Activated CD4-positive, alpha-beta T cell treated with anti-CD3 and anti-CD28 coated beads, Interleukin-2, amount 50 U/mL, for 1 hour (primary cell): ENCODE measurements at places on chromosomes 1 and 21.
A peak's percentile ranks its signal among the peaks of the same experiment; 100 is the strongest.

GRCh38 chr21:33020558-33021100 lies 5.1 kb upstream of the OLIG2 start:
- DNase-seq, result no peak

- no peak for DNase-seq
Measured at GRCh38 chr1:190277107-190277506, 200.6 kb downstream of the BRINP3 start.

GRCh38 chr1:2554621-2555387 lies 1.4 kb upstream of the TNFRSF14 start:
- peak; percentile 54 for DNase-seq

DNA sequence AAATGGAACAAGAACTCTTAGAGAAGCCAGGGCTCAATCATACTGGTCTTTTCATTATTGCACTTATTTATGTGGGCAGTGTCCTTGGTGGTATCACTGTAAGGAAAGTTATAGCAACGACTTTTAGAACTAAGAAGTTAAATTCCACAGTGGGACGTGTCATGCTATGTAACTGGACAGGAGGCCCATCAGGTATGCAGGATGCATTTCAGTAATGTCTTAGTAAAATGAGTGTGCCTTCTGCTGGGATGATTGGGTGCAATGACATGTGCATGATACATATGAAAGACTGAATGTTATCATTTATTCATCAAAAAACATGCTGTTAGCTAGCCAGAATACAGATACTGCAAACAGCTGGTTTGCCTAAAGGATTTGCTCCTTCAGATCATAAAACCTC lies 6.9 kb upstream of the ATP1B1 start:
- no peak for DNase-seq

GRCh38 chr1:68116643-68117235 lies 66.3 kb upstream of the DIRAS3 start:
- peak; percentile 37 for DNase-seq

DNA sequence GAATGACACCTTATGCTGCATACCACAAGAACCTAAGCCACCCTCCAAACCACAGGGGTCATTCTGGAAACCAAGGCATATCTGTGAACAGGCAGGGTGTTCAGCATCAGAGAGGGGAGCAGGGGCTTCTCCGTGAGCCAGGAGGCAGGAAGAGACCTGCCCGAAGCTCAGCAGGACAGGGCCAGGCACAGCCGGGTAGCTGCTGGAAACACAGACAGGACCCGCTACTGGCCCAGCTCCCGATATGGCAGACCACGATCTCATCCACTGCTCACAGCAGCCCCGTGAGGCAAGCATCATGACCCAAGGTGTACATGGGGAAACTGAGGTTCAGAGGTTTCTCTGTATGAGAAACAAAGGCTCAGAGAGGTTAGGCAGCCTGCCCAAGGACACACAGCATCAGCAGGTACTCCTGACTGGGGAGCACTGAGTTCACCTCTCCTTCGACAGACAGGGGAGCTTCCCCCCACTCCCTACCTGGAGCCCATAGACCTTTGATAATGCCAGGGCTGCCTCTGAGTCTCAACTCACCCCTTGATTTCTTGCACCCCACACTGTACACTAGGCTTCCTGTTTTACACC lies 317.7 kb downstream of the MATN1 start:
- DNase-seq, result no peak

GRCh38 chr1:205245096-205245495 lies 17.4 kb downstream of the TMCC2 start:
- no peak for DNase-seq

GRCh38 chr1:236957235-236957634 lies 47.0 kb downstream of the MT1HL1 start:
- DNase-seq, result no peak

GRCh38 chr1:102472520-102472919 lies 475.8 kb upstream of the OLFM3 start:
- no peak for DNase-seq

DNA sequence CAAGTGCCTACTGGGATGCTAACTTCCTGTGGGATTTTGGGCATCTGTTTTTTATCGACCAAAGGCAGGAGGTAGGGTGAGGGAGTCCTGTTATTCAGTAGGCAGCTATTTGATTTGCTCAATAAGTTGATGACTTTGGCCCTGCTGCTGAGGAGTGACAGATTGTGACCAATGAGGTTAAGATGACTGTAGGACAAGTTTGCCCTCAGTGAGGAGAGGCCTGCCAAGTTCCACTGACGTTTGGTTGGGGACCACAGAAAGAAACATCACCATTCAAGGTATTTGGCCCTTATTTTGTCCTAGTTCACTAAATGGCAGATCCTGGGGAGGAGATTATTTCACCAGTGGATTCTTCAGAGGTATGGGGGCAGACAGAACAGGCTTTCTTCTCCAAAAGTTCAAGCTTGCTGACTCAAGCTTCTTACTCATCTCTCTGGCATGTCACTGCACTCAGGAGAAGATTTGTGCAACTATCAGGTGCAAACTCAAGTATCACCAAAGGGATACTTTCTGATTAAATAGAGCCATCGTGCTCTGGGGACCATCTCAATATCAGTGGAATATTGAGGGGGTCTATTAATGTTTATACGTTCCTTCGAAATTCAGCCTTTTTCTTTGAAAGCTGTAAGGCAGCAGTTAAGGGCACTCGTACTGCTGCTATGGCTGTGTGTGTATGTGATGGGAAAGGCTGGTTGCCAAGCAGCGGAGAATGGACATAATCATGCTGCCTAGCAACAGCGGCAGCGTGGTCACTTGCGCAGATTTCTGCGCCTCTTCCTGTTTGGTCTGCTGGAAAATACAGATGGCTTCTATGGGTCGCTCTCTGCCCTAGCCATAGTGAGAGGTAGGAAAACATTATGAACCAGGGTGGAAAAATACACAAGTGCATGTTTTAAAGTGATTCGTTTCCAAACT lies 78.7 kb downstream of the PBX1 start:
- DNase-seq, result no peak

GRCh38 chr1:1291548-1292441 lies 11.6 kb downstream of the SCNN1D start:
- peak; percentile 70 for DNase-seq

DNA sequence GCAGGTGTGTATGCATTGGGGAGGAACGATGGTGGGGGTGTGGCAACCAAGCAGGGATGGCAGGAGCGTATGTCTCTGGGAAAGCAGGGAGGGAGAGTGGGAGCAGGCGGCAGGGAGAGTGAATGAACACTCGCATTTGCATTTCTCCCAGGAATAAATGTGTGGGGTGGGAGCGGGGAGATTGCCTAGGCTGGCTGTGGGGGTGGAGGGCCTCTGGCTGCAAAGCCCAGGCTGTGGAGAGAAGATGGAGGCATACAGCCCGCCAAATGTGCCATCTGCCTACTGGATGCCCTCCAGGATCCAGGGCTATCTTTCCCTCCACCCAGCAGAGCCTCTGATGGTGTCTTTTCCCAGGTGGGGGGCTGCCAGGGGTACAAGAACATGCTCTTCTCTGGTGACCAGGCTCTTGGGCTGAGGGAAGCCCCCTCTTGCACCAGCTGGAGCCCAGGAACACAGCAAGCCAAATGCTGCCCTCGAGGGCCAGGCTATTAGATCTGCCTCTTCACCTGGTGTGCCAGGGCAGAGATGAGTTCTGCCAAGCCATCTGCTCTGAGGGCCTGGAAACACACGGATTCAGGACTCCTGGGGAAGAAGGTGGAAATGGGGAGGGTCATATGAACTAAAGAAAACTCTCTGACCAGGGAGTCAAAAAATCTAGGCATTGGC lies 1.7 kb upstream of the OPTC start:
- DNase-seq, result no peak

GRCh38 chr1:48808496-48808895 lies 31.8 kb upstream of the BEND5 start:
- DNase-seq, result no peak

- no peak for DNase-seq
Measured at GRCh38 chr1:218346391-218347204, 1.5 kb downstream of the TGFB2 start.

DNA sequence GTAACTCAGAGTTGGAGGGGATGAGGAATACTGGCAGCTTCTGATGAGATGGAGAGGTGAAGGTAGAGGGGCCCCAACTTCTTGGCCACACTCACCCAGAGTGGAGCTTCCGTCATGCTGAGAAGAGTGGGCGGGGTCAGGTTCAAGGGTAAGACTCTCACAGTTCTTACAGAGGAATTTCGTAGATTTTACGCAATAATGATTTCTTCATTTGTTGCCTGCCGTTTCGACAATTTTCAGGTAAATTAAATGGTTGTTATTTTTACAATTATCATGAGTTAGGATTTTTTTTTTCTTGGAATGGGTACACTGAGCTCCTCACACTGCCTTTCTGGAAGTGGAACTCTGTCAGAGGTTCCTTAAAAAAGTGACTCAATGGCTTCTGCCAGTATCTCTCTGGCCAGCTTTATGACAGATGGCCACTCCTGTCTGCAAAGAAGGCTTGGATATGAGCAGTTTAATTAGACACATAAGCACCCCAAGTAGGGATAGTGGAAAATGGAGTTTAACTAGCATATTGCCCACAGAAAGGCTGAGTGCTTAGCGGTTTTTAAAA lies 13.8 kb upstream of the NLRP3 start:
- DNase-seq, result no peak

DNA sequence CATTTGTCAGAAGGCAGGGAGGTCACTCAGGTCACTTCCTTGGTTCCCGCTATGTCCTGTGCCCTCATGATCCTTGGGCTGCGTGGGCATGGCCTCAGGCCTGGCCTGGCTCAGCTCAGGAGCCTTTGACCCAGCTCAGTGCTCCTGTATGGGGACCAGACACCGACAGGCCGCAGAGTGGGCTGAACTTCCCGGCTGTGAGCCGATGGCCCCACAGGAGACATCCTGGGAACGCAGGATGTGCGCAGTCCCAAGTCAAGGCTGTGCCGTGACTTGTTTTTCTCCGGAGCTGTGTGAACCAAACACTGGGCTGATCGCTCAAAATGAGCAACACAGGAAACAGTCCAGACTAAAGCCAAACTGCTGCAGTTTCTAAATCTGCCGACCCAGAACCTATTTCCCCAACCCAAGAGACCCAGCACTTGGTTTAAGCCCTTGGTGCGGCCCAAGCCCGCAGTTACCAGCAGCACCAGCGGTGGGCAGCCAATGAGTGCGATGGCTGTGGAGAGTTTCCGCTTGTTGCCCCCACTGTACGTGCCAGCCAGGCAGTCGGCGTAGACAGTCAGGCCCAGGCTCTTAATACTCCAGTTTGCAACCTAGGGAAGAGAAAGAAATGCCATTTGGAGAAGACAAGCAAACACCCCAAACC lies 92.3 kb upstream of the GCLM start:
- DNase-seq, result no peak

DNA sequence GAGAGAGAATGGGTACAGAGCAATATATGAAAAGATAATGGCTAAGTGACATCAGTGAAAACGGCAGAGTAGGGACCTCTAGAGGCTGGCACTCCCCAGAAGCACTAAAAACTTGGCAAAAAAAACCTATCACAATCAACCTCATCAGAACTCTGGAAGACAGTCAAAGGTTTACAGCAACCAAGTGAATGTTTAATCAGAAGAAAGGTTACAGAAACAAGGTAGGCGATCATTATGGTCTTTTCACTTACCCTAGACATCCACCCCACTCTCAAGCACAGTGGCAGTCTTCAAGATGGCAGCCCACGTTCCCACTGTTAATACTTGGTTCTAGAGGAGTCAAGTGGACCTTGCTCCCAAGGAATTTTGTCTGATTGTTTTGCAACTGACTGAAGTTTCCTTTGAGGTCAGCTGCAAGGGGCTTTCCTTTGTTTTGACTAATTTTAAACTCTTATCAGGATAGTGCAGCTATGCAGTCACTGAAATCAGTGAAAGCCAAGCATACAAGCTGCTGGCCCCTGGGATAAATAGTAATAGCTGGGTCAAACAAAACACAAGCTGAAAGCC lies 7.2 kb downstream of the KIFAP3 start:
- DNase-seq, result no peak

DNA sequence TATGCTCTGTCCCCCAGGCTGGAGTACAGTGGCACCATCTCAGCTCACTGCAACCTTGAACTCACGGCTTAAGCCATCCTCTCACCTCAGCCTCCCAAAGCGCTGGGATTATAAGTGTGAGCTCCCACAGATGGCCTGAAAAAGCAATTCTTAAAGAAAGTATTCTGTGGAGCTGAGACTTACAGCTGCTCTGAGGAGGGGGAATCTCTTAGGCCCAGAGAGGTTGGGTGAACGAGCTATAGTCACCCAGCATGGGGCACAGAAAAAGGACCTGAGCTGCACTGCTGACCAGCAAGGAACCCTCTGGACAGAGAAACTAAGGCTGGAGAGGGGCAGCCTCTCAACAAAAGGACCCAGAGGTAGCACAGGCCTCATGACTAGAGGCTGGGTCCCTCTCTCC lies 1.3 kb downstream of the PAQR7 start:
- DNase-seq, result no peak

GRCh38 chr1:85628791-85629531 lies 48.4 kb downstream of the CCN1 start:
- DNase-seq, result no peak

DNA sequence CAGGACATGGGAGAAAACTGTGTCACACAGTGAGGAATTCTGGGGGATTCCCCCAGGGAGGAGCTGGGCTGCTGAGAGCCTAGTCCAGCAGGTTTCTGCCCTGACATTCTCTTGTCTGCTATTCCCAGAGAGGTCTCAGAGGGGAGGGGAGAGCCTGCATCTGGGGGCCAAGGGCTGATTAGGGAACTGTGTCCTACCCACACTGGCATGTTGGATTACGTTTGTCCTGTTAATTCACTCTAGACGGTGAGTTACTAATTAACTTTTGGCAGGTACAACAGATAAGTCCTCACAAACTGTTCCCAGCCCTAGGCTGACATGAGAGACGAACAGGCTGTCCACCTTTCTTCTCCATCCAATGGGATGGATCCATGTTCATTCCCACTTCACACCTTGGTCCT lies 2.6 kb upstream of the SH3BGRL3 start:
- DNase-seq, result no peak

DNA sequence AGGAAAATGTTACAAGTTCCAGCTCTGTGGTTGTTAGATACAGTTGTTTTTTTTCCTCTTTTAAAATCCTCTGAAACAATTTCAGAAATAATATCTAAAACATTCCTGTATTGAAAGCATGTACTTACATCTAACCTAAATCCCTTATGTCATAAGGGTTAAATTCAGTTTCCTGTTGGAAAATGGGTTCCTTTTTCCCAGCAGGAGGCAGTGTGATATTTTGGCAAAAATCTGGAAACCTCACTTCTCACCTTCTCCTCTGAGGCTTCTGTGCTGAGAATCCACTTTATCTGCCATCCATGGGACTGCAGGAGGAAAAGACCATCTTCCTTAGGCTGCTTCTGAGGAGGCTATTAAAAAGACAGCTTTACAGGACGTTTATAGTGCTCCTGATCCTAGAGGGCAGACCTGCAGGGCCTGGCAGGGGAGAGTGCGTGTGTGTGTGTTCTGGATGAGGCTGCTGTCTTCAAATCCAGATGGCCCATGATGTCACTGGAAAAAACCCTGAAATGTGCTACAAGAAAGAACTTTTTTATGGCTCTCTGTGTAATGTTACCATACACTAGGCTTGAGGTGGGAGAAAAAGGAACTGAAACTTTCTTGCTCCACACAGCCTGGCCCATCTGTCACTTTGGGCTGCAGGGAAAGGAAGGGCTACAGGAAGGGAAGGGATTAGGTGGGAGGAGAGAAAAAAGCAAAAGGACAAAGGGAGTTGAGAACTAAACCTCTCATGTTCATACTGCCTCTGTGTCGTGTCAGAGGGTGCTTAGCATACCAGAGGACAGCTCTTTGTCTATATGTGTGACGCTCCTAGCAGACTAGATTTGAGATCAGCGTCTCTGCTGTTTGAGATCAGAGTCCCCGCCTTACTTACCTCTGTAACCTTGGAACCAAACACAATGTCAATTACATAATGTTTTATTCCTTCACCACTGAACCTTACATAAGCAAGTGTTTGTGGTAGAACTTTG lies 379.2 kb upstream of the SPAG17 start:
- no peak for DNase-seq
